ENCODE measurements at places on chromosomes 7 and 10.

- no peak for DNase-seq
Measured at GRCh38 chr7:140659856-140660255, 12.9 kb upstream of the ADCK2 start.

- no peak for DNase-seq
Measured at GRCh38 chr10:10294184-10294880, 723.3 kb upstream of the CELF2 start.

DNA sequence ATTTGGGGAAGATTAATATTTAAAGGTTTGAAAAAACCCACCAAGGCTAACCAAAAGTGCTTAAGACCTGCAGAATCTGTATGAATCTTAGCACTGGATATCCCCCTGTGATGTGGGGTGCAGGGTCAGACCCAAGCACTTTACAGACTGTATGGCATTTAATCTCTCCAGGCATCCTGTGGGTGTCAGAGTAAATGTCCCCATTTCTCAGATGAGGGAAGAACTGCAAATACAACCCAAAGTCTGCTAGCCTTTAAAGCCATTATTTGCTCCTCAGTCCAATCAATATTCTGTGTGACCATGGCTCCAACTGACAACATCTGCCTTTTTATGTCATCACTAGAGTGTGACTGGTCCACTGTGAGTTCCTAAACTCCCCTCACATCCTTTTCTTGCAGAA, 10.0 kb upstream of the MBL2 start:
- no peak for DNase-seq

DNA sequence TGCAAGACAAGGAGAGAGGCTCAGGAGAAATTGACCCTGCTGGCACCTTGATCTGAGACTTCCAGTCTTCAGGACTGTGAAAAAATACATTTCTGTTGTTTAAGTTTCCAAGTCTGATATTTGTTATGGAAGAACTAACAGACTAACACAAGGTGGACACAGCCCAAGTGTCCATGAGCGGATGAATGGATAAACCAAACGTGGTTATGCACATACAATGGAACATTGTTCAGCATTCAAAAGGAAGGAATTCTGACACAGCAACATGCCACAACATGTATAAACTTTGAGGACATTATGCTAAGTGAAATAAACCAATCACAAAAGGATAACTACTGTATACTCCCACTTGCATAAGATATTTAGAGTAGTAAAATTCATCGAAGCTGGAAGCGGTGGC, 76.5 kb downstream of the FAM13C start:
- DNase-seq: no peak

DNA sequence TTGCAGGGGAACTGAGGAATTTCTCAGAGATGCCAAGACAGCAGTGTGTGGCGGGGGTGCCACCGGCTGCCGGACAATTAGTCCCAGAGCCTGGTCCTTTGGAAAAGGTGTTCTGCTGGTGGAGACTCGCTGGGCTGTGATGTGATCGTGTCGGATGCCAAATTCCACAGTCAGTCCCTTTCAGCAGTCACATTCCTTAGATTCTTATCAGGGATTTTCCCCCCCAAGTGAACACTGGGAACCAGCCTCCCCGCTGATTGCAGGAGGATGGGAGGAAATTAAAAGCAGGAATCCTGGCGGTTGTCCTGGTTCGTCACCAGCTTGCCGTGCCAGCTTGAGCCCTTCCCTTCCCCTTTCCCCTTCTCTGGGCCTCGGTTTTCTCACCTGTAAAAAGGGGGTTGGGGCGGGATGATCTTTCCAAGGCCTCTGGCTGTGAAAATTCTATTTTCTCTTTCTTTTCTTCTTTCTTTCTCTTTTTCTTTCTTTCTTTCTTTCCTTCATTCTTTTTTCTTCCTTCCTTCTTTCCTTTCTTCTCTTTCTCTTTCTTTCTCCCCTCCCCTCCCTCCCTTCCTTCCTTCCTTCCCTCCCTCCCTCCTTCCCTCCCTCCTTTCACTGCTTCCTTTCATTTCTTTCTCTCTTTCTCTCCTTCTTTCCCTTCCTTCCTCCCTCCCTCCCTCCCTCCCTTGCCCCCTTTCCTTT, 39.6 kb downstream of the COL26A1 start:
- DNase-seq: no peak

DNA sequence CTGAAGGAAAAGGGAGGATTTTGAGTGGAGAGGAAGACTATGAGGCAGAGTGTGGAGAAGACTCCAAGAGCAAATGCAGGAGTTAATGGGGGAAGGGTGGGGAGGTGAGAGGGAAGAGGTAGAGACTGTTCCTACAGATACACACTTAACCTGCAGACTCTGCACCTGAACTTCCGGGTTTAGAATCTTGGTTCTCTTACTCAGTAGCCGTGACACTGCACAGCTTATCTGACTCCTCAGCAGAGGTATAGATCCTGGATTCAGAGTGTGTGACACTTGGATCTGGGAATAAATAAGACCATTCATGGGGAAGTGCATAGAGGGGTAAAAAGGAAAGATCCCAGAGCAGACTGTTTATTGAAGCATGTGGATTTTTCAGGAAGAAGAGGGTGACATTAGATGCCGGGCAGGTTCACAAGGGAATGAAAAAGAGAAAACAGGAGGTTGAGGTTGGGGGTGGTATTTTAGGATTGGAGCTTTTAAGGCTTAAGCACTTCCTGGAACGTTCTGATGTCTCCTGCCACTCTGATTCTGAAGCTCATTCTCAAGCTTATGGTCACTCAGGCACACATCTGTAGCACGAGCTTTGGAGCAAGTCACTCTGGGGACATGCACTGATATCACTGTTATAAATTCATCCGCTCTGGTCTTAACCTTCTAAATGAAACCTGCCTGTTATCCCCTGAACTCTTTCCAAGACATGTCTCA, 5.7 kb upstream of the ZC3HAV1L start:
- no peak for DNase-seq

All from smooth muscle cell of the brain vasculature (primary cell).